ENCODE measurements at places on chromosomes 3 and 15. TPM values are rescaled to one million over a fixed set of nuclear protein-coding genes. Genes with fewer than 3 reads are reported as not detected.

DUOXA1 gene
- 0.56 TPM for total RNA-seq

APOD gene
- 322 TPM for total RNA-seq

RPP14 gene
- total RNA-seq = 22.5 TPM

TICRR gene
- total RNA-seq = 0.05 TPM

MESP2 gene
- total RNA-seq = 0.13 TPM

ARHGEF3 gene
- total RNA-seq = 15.0 TPM

DAPK2 gene
- total RNA-seq = 48.2 TPM

POTEB2 gene
- not detected for total RNA-seq

C3orf20 gene
- total RNA-seq = not detected

FNDC3B gene
- 56.1 TPM for total RNA-seq

IGF2BP2 gene
- total RNA-seq = 18.7 TPM

HOMER2 gene
- total RNA-seq = 55.1 TPM

DNA sequence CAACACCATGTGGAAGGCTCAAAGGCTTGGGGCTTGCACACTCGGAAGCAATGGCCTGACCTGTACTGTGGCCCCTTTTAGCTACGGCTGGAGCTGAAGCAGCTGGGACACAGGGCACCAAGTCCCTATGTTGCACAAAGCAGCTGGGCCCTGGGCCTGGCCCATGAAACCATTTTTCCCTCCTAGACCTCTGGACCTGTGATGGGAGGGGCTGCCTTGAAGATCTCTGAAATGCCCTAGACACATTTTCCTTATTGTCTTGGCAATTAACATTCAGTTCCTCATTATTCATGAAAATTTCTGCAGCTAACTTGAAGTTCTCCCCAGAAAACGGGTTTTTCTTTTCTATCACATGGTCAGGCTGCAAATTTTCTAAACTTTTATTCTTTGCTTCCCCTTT is 85.6 kb upstream of the ALDH1A3 start:
- DNase-seq = no peak

- no peak for DNase-seq
These were observed 404.0 kb upstream of the WNT5A start for GRCh38 chr3:55891106-55891505.

- peak; percentile 84 for DNase-seq
These were observed 5.6 kb downstream of the CSK start for GRCh38 chr15:74787251-74788041.

- DNase-seq = no peak
These were observed 54.4 kb downstream of the ATP1B3 start for GRCh38 chr3:141930801-141931200.

DNA sequence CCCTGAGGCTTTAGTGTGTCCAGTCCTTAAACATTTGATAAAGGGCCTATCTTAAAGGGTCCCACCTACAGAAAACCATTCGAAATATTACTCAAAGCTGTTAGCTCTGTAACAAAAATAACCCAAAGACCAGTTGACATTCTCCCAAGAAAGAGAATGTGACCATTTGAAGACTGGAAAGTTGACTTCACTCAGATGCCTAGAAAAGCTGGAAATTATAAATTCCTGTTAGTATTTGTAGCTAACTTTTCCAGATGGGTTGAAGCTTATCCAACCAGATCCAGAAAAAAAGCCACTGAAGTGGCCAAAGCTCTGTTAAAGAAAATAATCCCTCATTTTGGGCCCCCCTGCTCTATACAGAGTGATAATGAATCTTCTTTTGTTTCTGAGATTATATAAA is 408.4 kb downstream of the PLOD2 start:
- no peak for DNase-seq

GRCh38 chr3:156819842-156820691 is 6.1 kb upstream of the LEKR1 start:
- no peak for DNase-seq

- DNase-seq = peak; percentile 52
These were observed 40.5 kb downstream of the KLF13 start for GRCh38 chr15:31367021-31367729.

- DNase-seq = no peak
These were observed 515.3 kb downstream of the SOX2 start for GRCh38 chr3:182226995-182227394.

- DNase-seq = peak; percentile 70
These were observed 365.5 kb downstream of the SHQ1 start for GRCh38 chr3:72482589-72483321.

GRCh38 chr3:98962189-98962930 is 60.9 kb upstream of the DCBLD2 start:
- no peak for DNase-seq

GRCh38 chr3:7953449-7954014 is 548.1 kb upstream of the LMCD1 start:
- no peak for DNase-seq

- DNase-seq = no peak
These were observed 170.2 kb upstream of the TPRG1 start for GRCh38 chr3:189001559-189001958.

DNA sequence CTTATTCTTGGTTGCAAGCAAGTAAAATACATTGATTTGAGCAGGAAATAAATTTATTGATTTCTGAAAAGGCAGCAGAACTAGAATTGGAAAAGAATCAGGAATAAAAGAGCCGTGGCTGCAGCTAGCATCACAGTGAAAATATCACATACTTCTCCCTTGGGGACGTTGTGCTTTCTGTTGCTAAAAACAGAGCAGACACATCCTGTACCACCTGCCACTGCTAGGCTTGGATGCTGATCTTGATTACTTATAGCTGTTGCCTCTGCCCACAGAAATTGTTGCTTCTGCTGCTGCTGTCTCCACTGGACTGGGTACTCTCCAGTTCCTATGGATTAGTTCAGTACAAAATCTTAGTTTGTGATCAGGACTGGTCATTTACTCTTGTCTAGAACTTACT is 283.8 kb downstream of the C3orf38 start:
- no peak for DNase-seq

DNA sequence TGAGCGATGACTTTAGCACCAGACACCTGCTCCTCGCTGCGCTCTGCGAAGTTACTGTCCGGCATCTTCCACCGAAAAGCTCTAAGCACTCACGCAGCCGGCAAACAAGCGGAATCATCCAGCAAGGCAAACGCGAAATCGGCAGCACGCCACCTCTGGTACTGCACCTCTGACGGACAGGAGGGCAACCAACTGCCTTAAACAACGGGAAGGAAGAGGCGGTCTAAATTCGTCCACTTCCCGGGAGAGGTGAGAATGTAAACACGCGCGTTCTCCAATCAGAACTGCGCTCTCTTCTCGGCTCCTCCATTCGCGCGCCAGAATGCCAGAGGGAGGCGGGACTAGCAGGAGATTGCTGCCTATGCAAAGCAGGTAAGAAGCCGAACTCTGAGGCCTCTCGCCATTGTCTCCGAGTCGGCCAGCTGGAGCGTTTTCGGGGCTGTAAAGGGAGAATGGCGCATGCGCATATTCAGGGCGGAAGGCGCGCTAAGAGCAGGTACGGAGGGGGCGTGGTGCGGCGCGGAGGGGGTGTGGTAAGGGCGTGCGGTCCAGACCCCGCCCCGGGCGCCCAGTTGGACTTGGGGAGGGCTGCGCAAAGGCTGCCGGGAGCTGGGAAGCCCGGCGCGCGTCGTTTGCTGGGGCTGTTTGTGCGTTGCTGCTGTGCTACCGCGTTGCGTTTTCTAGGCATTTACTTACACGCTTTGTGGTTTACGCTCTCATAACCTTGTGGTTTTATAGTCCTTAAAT is at the start of the genes BTD and HACL1:
BTD (plus strand) TSS at position 347 of the 747 bp plus-strand sequence. CDS start 33,695 bp downstream, outside the sequence.
HACL1 (minus strand) TSS at position 171 of the 747 bp plus-strand sequence; CDS start at position 65, 106 bp downstream.
- DNase-seq = peak; percentile 98

- no peak for DNase-seq
These were observed 176.7 kb upstream of the GOLIM4 start for GRCh38 chr3:168272343-168272985.

DNA sequence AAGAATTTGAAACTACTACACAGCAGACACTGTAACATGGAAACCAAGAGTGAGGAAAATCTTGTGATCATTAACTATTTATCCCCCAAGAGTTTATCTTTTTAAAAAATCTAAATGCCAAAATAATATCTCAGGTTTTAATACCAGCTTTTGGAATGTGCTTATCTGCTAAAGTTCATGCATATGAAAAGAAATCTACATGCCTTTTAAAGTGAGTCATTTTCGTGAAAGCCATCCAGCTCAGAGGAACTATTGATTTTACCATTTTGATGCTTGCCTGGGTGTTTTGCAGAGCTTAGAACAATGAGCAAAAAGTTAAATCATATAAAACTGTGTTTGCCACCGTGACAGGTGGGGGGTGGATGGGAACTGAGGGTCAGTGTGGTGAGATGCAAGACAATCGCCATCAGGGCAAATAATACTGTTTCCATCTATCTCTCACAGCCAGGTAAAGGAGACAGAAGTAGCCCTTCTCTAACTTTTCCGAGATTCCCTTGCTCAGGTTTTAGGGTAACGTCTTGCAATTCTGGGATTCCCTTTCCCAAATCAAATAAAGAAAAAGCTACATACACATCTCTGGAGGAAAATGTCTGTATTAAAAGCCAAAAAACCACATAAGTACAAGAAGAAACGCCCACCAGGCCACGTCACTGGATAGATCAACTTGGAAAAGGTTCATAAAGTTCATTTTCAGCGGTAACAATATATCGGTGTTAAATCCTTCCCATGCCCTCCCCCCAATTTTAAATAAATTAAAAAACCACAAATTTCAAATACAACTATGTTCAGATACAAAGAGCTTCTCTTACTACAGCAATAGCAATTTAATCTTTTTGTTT is 2.0 kb downstream of the TMEM158 start:
- DNase-seq = no peak

DNA sequence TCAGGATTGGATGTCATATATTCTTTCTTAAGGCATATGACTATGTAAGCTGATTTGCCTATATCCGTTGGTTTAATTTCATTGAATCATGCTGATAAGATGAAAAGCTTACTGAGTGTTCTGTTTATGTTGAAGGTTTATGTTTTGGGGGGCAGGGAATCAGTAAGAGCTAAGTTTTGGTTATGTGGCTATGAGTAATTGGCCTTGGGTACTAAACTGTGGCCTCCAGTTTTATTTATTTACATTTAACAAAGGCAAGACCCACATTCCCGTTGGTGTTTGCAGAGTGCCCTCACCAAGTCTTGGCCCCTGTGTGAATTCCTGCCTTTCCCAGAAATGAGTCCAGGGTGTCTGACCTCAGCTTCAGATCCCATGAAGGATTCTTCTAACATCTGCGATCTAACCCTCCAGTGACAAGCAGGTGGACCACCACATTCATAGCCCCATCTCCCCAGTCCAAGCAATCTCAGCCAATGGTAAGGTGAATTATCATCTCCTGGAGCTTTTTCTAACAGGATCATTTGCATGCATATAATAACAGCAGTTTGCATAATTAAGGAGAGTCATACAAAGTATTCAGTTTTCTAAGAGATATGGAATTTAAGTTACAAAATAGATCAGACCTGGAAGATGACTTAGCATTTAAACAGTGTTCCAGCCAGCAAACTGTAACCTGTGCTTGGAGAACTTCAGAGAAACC is 27.4 kb downstream of the GLDN start:
- DNase-seq = no peak

GRCh38 chr3:172800156-172800555 is 49.6 kb downstream of the ECT2 start:
- no peak for DNase-seq

GRCh38 chr15:80580536-80581260 is 114.4 kb upstream of the ABHD17C start:
- DNase-seq = no peak

- no peak for DNase-seq
These were observed 217.9 kb downstream of the SNRPN start for GRCh38 chr15:25172691-25173090.

DNA sequence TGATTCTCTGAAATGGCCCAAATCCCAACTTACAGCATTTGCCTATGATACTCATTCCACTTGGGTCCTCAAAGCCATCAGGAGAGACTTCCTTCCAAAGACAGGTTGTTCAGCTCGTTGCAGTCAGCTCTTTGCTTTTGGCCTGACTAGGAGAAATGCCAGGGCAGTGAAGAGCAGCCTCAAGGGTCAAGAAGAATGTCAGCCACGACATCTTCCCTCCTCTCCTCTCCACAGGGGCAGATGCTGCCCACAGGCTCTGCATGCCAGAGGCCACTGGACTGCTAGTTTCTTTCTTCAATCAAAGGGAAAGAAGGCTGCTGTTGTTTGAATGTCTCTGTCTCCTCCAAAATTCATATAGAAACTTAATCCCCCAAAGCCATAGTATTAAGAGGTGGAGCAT is 201.7 kb upstream of the PFN2 start:
- no peak for DNase-seq

GRCh38 chr3:101836652-101837598 is 12.4 kb upstream of the NFKBIZ start:
- DNase-seq = no peak

DNA sequence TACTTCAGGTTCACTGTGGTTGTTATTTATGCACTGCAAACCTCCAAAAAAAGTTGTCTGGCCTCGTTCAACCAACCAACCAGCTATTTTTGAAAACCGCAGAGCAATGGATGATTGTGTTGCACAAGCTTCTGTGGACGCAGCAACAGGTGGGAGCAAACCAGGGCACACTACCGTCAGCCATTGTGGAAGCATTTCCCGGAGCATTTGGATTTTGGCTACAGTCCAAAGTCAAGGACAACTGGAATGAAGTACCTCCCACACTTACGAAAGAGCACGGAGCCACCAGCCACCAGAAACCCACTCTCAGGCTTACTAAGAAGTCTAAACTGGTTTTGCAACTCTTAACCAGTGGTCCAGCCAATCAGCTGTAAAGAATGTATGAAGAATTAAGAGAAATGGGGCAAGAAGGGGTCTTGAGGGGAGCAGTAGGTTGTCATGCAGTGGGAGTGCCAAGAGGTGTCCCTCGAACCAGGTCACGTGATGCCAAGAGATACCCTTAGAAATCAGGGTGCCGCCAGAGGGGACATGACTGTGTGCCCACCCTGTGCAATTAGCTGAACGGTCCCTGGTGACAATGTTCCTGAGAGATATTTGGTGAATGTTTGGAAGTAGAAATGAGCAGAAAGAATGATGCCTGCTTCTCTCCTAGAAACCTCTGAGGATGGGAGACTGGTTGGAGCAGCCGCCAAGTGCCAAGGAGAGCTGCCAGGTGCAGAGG is 68.9 kb upstream of the PCSK6 start:
- DNase-seq = no peak

DNA sequence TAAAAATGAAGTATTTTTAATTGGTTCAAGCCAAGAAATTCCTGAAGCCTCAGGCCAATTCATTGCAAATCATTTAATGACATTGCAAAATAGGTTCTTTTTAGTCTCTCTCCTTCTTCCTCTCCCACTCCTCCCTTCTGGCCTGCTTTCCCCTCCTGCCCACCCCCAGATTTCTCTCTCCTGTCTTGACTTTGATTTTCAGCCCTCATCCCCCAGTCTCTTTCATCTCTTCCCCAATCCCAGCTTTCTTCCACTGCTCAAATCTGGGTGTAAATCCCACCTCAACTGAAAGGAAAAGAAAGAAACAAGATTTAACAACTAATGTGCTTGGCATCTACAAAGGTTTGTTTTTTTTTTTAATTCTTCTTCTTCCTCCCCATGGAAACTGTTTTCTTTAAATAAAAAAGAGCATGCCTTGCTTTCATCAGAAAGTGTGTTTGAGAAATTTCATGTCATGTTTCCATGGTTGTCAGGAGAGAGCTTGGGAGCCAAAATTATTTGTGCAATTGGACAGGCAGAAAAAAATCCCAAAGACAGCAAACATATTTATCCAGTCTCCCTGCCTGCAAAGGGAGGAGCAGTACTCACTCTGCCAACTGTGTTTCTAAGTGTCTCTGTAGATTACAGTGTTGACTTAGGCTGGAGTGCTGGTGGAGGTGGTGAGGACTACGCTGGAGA is 50.4 kb downstream of the BOC start:
- DNase-seq = no peak
